ENCODE measurements at places on chromosomes 1 and 21.

DNA sequence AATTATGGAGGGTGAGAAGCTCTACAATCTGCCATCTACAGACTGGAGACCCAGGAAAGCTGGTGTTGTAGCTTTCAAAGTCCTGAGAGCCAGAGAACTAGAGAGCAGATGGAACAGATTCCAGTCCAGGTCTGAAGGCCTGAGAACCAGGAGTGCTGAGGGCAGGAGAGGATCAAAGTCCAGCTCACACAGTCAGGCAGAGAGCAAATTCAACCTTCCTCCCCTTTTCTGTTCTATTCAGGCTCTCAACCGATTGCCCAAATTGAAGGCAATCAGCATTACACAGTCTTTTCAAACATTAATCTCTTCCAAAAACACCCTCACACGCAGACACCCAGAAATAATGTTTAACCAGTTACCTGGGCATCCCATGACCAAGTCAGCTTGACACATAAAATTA is 2.5 kb upstream of the TMPRSS2 start:
- DNase-seq = no peak

DNA sequence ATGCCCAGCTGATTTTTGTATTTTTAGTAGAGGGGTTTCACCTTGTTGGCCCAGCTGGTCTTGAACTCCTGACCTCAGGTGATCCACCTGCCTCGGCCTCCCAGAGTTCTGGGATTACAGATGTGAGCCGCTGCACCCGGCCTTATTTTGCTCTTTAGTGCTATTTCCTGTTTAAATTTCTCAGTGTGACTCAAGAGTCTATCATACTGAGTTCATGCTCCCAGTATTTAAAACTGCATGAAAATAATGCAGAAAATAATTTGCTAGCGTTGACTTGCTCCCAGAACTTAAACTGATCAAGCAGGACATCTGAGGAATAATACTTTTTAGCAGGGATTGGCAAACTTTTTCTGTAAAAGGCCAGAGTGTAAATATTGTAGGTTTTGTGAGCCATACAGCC is 86.4 kb upstream of the C1orf21 start:
- DNase-seq = no peak

DNA sequence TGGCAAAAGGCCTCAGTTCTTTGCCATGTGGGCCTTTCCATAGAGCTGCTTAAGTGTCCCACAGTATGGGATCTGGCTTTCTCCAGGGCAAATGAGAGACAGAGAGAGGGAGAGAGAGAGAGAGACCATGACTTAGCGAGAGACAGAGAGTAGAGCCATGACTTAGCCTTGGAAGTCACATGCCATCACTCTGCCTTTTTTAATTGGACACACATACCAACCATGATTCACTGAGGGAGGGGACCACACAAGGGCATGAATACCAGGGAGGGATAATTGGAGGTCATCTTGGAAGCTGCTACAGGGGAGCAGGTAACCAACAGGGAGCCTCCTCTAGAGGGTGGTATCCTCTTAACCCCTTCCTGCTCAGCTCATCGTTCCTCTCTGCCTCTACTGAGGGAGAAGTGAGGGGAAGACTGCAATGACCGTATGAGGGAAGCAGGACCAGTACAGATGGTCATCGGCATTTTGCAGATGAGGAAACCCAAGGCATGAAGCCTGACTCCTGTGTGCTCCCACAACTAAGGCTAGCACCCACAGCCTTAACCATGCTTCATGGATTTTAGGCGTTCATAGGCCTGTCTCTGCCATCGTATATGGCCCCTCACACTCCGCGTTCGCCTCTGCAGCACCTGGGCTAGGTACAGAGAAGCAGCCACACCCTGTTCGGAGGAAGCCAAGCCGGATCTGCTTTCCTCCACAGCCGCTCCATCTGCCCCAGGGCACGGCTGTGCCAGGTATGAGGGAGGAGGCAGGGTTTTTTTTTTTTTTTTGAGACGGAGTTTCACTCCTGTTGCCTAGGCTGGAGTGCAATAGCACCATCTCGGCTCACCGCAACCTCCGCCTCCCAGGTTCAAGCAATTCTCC is 38.6 kb downstream of the MEF2D start:
- no peak for DNase-seq

GRCh38 chr1:107946794-107947193 is 18.2 kb downstream of the VAV3 start:
- no peak for DNase-seq

DNA sequence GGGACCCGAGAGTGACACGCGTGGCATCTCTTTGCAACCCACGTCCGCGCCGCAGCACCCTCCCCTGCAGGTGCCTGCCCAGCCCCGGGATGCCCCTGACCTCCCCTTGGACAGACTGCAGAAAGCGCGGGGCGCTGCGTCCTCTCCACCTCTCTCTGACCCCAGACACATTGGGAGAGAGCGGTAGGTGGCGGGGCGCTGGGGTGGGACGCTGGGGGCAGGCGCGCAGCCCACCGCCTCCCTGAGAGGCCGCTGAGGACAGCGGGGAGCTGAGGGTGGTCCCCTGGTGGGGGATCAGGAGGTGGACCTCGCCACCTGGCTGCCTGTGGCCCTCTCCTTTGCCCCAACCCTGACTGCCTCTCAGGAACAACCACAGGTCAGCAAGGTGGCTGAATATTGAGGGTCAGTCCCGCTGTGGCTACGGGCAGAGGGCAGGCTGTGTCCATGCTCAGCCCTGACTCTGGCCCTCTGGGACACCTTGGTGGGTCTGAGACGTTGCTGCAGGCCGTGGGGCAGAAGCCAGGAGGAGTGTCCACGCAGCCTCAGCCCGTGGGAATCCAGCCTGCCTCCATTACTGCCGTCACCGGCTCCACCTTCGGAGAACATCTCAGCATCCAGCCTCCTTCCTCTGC is 761 bp upstream of the UBE2J2 start:
- DNase-seq = no peak

DNA sequence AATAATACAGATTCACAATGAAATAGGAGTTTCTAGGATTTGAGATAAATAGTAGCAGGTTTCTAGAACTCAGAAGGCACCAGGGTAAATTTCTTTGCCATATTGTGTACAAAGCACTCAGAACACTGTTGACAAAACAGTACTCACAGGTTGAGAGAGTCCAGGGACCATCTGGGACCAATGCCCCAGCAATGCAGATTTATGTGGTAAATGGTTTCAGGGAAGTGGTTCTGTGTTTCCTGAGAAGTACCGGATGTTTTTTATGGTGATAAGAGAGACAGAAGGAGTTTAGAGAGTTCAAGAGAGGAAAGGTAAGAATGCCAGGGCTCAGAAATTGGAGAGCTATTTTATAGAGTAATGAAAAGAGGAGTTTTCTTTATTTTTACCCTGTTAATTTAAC is 29.6 kb upstream of the DIPK1A start:
- no peak for DNase-seq

- DNase-seq = no peak
Observed at GRCh38 chr1:8925406-8925805, 20.3 kb upstream of the CA6 start.

DNA sequence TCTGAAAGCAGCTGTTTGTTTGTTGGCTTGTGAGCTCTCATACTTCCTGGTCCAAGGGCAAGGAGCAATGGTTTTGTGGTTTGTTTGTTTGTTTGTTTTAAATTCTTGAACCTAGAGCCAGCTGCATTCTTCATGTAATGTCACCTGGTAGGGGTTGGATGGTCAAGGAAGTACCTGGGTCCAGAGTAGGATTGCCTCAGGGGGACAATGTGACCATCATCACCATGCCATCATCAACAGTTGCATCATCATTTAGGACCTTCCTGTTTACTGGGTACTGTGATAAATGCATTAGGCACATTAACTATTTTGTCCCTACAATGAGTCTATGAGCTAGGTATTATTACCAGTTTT is 14.7 kb upstream of the MYOG start:
- DNase-seq = no peak
